ENCODE measurements at places on chromosomes 4 and X.

DNA sequence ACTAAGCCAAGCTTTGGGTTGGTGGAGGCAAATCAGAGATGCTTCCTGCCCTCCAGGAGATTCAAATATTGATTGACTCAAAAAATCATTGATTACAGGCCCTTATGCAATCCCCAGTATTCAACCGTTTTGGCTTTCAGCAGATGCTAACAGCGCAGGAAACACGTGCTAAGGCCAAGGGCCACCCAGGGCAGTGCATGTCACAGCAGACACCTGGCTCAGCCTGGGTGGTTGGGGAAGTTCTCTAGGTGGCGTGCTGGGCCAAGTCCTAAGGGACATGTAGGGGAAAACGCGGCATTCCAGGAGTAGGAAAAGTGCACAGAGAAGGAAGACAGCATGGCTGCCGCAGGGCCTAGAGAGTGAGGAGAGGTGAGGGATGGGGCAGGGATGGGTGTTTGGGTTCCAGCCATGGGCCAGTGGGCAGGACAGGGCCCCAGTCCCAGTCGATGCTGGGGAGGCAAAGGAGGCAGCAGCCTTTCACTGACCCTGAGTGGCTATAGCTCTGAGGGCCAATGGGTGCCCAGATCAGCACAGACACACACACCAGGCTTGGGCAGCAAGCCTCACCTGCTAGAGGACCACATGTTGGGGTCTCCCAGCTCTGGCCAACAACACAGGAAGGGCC is 239.1 kb downstream of the EVC2 start:
- DNase-seq, result no peak

DNA sequence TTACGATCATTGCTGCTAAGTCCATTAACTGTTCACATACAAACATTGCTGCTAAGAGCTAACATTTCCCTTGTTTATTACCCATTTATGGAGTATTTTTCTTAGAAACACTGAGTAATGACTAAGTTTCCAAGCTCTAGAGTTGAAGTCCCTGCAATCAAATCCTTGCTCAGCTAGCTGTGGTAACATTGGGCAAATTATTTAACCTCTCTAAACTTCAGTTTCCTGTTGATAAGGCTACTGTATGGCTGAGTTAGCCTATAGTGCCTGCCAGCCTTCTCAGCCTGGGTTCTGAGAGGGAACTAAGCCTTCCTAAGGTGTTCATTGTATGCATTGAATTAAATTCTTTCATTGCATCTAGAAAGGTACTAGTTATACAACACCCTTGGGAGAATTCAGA is 15.2 kb upstream of the SCOC start:
- DNase-seq, result no peak

- no peak for DNase-seq
These were observed 286.6 kb upstream of the GATB start for GRCh38 chr4:152047451-152047850.

DNA sequence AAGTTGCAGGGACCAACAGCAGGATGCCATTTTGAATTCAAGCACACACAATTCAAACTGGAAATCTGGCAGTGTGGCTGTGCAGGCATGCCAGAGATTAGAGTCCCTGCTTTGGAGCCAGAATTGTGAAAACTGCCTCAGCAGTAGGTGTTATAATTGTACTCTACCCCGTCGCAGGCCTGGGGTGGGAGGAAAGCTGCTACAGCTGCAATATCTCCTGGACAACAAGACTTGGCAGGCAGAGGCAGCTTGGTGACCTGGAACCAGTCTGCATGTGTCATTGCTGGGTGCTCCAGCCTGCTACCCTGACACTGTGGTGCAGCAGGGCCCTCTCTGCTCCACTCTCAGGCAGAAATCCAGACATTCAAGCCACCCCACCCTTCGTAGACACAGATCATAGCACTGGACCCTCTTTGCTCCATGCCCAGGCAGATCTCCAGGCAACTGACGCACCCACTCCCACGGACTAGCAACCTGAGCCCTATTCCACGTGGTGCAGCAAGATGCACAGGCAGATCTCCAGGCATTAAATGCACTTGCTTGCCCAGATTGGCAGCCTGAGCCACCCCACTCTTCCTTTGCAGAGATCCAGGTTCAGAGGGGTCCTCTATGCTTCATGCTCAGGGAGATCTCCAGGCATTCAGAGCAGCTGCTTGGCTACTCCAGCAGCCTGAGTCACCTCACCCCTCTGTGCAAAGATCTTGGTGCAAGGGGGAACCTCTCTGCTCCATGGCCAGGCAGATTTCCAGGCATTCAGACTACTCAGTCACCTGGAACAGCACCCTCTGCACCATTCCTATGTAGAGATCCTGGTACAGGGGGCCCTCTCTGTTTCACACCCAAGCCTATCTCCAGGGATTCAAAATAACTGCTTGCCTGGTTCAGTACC is 140.5 kb downstream of the LRBA start:
- DNase-seq, result no peak

- no peak for DNase-seq
These were observed 9.6 kb downstream of the CA5B start for GRCh38 chrX:15747626-15748173.

- DNase-seq, result no peak
These were observed 91.3 kb downstream of the PTPN13 start for GRCh38 chr4:86685401-86685800.

DNA sequence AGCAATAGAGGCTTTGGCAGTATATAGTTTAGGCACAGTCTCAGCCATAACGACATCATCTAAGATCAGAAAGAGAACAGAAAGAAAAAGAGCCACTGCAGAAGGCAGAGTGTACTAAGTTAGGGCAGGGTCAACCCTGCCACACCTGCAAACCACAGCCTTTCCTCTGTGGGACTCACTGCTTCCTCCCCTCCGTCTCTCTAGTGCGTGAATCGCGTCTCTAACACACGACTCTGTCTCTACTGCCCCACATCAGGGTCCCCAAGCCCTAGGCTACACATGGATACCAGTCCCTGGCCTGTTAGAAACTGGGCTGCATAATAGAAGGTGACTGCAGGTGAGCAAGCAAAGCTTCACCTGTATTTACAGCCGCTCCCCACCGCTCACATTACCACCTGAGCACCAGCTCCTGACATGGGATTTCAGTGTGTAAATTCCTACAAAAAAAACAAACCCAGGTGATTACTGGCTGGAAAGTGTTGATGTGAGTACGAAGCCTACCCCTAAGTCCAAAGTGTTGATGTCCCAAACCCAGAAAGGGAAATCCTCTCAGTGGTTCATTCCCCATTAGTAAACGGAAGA is 128.9 kb downstream of the PRKX start:
- no peak for DNase-seq

- DNase-seq, result no peak
These were observed 354.7 kb downstream of the FBXW7 start for GRCh38 chr4:152181150-152181549.

Data from GM10248 (cell line).